Muscle of leg (tissue), 16 donors: ENCODE measurements at places on chromosomes 6 and 20. TPM values are rescaled to one million over a fixed set of nuclear protein-coding genes. Genes with fewer than 3 reads are reported as not detected.

Gene SCUBE3
- total RNA-seq = 0.40 TPM

Gene POM121L2
- total RNA-seq = not detected

Gene C2
- total RNA-seq = 3.7 TPM

Gene EDN1
- total RNA-seq = 3.3 TPM

Gene TXLNB
- 94.8 TPM for total RNA-seq

Gene TOX2
- total RNA-seq = 0.44 TPM

Gene CD93
- 67.5 TPM for total RNA-seq

Gene DZANK1
- total RNA-seq = 1.5 TPM

Gene RHAG
- total RNA-seq = 0.35 TPM

Gene TAAR5
- not detected for total RNA-seq

Gene SEMG2
- total RNA-seq = not detected

Gene ZNF318
- 9.4 TPM for total RNA-seq

Gene OR2H1
- total RNA-seq = not detected

Gene LPIN3
- total RNA-seq = 2.0 TPM

Gene CDYL
- 75.3 TPM for total RNA-seq

Gene DUSP15
- 1.6 TPM for total RNA-seq

Gene IL17A
- not detected for total RNA-seq

Gene PRR18
- total RNA-seq = 0.22 TPM

Gene TP53TG5
- not detected for total RNA-seq

Gene BEND6
- total RNA-seq = 0.27 TPM

Gene PTCRA
- total RNA-seq = not detected

Gene NR2E1
- total RNA-seq = not detected

Gene PRICKLE4
- 2.6 TPM for total RNA-seq

Gene SLC22A3
- total RNA-seq = 8.2 TPM

Gene GRM1
- total RNA-seq = 0.09 TPM

Gene SNX21
- total RNA-seq = 29.5 TPM

Gene OR2B3
- not detected for total RNA-seq

Gene AGER
- 3.7 TPM for total RNA-seq

Gene C6orf141
- 1.7 TPM for total RNA-seq
